ENCODE measurements at places on chromosomes 2 and 18. TPM values are rescaled to one million over a fixed set of nuclear protein-coding genes. Genes with fewer than 3 reads are reported as not detected.

DNA sequence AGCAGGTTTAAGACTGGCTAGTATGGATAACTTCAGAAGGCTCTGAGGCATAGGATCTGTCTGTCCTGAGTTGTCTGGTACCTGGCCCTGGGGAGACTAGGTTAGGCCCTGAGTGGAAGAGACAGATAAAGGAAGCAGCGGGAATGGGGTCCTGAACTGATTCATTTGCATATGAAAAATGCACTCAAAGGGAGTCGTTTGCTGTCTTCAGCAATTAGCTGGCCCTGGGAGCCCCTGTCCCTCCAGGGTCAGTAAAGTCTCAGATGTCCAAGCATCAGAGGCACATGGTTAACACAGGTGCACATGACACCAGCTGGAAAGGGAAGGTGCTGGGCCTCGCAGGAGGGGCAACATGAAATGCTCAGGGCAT is 172.4 kb downstream of the ACOXL start:
- no peak for DNase-seq

GRCh38 chr2:168256448-168256847 is 9.1 kb upstream of the STK39 start:
- DNase-seq, result no peak

DNA sequence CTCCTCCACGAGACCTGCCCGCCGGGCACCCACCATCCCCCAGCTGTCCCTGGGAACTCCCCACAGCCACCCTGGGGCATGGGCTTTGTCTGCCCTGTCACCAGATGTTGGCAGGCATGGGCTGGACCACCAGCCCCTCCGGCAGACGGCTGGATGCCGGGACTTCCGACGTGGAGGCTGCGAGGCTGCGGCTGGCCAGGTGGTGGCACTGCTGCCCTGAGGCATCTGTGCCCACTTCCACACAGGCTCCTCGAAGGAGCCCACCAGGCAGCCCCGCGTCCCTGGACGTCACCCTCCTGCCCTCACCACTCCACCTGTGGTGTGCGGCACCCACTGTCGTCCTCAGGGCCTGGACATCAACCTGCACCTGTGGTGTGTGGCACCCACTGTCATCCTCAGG is 319.9 kb upstream of the SALL3 start:
- no peak for DNase-seq

- DNase-seq, result no peak
Observed at GRCh38 chr2:9668687-9669345, 38.0 kb upstream of the YWHAQ start.

DNA sequence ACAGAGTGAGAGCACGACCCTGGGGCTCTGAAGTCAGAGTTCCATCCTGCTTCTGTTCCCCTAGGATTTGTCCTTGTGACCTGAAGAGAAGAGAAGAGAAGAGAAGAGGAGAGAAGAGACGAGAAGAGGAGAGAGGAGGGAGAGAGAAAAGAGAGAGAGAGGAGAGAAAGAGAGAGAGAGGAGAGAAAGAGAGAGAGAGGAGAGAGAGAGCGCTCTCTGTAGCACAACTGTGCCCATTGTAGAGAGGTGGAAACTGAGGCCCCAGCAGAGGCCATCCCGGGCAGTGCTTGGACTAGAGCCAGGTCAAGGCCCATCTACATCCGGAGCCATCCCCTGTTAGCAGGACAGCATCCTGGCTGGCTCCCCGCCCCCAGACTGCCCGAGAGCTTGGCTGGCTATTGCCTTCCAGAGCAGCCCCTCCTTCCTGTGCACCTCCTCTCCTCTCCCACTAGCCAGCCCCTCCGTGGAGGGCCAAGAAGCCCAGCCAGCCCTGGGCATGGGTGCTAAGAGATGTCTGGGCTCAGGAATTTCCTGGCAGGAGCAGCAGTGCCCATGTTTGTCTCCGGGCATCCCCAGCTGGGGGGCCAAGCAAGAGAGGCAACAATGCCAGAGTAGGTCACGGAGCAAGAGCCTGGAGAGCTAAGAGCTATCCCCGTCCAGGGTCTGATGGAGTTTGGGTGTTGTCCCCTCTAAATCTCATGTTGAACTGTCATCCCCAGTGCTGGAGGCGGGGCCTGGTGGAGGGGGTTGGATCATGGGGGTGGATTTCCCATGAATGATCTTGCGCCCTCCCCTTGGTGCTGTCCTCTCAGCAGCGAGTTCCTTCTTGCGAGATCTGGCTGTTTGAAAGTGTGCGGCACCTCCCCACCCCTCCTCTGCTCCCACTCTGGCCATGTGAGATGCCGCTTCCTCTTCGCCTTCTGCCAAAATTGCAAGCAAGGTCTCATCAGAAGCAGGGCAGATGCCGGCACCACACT is 18.2 kb upstream of the GPR55 start:
- no peak for DNase-seq

DNA sequence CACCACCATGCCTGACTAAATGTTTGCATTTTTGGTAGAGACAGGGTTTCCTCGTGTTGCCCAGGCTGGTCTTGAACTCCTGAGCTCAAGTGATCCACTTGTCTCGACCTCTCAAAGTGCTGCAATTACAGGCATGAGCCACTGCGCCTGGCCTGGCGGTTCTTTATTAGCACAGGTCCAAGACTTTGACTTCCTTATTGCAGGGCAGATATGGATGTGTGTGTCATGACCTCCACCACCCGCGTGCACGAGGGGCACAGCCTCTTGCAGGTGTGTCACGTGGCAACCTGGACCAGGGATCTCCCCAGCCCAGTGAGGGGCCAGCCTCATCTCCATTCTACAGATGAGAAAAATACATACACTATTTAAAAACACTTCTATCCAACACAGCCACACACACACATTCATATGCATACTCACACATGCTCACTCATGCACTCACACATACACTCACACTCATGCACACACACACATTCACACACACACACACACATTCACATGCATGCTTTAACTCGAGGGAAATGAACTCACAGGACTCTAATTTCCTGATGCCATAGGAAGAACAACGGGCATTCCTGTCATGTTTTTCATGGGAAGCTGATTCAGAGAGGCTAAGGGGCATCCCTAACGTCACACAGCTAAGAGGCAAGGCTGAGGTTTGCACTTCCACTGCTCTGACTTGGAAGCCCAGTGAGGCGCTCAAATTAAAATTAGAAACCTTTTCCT is 38.8 kb downstream of the RRM2 start:
- DNase-seq, result no peak

DNA sequence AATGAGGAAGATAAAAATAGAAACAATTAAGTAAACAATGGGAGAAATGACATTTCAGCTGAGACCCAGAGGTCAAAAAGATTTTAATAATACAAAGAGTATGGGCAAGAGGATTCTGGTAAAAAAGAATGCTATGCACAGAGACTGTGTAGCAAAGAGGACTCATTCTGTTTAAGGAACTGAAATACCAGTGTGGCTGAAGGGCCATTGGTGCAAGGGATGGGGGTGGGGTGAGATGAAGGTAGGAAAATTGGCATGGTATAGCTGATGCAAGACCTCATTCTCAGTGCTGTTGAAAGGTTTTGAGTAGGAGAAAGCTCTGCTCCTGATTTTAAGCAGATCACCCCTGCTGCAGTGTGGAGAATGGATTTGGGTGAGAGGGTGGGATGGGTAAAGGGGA is 10.8 kb downstream of the GALNT1 start:
- no peak for DNase-seq

- no peak for DNase-seq
Observed at GRCh38 chr2:33477473-33478468, 1.3 kb downstream of the RASGRP3 start.

- DNase-seq, result no peak
Observed at GRCh38 chr2:208025814-208026184, 472 bp upstream of the PLEKHM3 start.

DNA sequence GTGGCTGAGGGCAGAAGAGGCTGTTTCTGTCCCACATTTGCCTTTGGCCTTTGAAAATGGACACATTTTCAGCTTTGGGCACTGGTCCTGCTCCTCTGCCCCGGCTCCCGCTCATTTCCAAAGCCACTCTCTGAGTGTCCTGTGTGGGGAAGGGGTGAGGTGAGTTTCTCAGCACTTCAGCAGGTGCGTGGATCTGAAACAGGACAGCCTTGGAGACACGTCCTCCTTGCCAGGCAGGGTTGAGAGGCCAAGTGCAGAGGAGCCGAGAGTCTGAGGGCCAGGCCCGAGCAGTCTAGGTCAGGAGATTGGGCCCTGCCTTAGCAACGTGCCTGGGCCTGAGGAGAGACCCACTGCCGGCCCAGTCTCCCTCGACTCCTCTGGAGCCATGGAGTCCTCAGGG is 21.9 kb upstream of the ALPI start:
- no peak for DNase-seq

DNA sequence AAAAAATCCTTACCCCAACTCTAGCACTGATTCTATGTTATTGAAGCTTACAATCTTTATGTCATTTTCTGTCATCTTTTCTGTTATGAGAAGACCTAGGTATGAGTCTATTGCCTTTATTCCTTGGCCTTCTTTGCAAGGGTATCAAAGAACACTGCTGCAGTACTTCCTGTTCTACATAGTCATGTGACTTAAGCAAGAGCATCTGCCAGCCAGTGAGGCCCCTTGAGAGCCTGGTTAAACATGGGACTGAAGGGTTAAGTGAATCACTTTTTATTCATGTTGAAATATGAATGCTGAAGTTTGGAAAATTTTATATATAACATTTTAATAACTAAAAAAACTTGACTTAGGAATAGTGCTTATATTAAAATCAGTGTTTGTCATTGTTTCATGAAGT is 844 bp upstream of the CPS1 start:
- DNase-seq, result no peak

DNA sequence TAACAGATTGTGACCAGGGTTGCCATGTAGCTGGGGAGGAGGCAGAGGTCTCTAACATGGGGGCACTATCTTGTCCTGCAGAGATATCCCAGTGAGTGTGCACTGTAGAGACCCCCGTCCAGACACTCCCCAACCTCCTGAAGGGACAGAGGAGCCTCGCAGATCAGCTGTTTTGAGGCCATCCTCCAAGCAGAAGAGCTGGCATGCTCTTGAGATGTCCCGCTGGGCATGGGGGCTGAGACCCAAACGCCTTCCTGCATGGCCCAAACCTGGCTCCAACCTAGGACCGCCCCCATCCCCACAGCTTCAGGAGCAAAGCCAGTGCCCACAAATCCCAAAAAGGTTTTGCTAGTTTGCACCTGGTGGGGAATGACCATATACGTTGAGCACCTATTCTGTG is 2.7 kb upstream of the SLC66A3 start:
- DNase-seq, result no peak

- DNase-seq, result no peak
Observed at GRCh38 chr18:42137693-42138375, 182.8 kb downstream of the PIK3C3 start.

- DNase-seq, result peak; percentile 42
Observed at GRCh38 chr18:48728204-48728833, 189.5 kb downstream of the CTIF start.

DNA sequence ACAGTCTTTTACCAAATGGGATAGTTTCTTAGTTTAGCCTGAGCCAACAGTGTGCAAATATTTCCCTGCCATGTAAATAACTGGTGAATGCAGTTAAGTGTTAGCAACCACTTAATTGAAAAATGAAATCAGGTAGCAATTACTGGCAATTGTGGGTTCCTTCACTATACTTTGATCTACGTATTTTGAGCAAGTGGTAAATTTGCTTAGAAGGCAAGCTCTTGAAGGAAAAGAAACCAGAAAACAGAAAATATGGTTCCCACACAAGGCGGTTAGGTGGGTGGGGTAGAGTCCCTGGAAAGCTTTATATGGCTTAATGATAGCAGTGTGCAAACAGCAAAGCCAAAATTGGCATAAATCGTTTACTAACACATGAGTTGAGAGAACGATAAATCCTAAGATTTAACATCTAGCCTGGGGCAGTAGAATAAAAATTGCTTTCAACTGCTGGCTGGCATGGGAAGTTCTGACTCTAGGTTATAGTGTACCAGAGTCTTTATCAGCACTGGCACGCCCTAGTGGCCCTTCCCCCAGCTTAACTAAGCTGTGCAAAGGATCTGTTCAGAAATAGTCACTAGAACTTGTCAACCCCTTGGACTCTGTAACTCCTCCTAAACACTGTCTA is 17.0 kb downstream of the SLC9A2 start:
- DNase-seq, result no peak

- no peak for DNase-seq
Observed at GRCh38 chr2:122748552-122749011, 993.1 kb downstream of the TSN start.

DNA sequence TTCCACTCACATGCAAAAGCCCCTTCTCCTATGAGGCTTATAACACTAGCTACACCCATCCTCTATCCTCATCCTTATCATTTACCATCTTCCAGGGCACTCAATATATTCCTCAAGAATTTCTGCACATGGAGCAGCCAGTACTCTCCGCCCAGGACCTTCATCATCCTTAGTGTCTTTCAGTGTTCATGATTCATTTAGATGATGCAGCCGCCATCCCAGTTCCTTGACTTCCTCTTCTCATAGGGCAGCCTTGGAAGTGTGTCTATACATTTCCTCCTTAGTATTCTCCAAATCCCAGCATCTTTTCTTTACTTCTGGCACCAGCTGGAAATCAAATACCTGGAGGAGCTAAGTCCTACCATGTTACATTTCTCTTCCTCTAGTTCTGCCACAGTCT is 3.0 kb upstream of the ITSN2 start:
- DNase-seq, result no peak

DNA sequence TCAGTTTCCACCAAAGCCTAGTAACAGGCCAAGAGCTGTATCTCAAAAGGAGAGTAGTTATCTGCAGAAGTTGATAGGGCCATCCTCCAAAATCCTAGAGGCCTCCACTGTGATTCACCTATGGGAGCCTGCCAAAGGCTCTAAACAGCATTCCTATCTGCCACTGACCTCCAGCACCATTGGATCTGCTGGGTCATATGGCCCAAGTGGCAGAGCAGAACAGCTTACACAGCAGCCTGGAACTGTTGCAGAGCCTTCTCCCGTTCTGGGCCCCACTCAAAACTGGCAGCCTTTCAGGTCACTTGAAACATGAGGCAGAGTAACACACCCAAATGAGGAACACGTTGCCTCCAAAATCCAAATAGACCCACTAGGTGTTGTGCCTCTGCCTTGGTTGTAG is 345.2 kb upstream of the RND3 start:
- no peak for DNase-seq

DNA sequence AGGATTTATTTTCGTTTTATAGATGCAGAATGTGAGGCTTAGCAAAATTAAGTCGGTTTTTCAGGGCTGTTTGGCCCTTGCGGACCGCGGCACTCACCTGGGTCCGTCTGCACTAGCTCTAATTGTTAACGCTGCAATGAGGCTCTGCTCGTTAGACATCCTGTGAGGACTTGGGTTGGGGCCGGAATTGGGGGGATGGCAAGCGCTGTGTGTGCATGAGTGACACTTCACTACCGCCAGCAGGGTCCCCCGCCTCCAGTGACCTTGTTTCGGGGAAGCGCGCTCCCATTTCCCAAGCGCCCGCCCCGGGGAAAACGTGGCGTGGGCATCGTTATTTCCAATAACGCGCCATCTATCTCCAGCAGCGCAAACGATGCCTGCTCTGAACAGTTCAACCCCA is 54.2 kb downstream of the KCNG2 start:
- DNase-seq, result no peak

Gene CELF4
- polyA plus RNA-seq, result not detected

Gene EPB41L5
- 13.3 TPM for polyA plus RNA-seq

Gene CD226
- 1.1 TPM for polyA plus RNA-seq

Gene CXCR1
- 14.5 TPM for polyA plus RNA-seq

Gene GAREM2
- 0.17 TPM for polyA plus RNA-seq

Gene CNTNAP5
- not detected for polyA plus RNA-seq

Gene WDR43
- 125 TPM for polyA plus RNA-seq

Measured in keratinocyte (primary cell).